ENCODE measurements at places on chromosomes 3 and 15.
A peak's percentile ranks its signal among the peaks of the same experiment; 100 is the strongest.

DNA sequence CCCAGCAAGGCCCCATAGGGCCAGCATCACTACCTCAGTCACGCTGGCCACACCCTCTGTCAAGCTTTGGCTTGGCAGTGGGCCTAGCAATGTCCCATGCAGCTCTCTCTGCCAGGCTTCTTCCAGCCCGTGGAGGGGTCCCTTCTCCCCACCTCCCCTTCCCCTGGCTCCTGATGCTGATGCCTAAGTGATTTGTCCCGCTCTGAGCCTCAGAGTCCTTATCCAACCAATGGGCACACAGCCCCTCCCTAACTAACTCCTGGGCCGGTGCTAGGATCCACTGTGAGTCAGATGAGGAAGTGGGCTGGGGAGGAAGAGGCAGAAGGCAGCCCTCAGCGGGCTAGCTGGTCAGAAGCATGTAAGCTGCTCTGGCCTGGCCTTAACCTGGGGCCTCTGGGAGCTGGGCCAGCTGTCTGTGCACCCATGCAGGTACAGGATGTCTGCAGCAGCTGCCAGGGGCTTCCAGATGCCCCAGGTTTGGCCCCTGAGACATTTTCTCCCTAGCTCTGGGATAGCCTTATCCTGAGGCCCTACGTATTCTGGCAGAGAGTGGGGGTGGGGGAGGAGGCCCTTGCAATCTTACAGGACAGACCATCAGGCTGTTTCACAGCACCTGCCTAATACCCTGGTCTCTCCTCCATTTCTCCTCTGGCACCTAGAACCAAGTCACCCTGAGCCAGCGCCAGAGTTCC, 740 bp upstream of the ZBTB47 start:
- peak; percentile 20 for DNase-seq

DNA sequence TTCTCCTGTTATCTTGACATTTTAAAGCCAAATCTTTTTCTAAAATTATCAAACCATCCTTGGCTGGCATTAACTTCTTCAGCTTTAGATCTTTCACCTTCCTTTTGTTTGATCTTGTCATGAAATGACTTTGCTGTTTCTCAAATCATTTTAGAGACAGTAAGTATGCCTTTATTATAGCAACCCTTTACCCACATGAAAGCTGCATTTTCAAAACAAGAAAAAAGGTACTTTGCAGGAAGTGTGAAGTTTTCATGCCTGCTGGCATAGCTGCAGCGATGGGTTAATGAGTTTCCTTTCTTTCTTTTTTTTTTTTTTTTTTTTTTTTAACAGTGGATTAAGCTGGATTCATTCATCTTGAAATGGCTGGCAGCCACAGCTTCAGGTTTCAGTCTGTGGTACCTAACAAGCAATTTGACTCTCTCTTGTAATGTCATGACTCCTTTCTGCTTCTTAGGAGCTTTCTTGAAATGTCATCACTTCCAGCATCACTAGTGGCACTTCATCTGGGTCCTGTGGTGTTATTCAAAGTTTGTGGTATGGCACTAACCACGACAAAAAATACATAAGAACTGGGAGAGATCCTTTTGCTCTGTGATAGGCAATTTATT, 18.8 kb downstream of the SLC25A26 start:
- peak; percentile 57 for DNase-seq

- no peak for DNase-seq
Measured at GRCh38 chr3:186895406-186895805, 34.9 kb upstream of the ST6GAL1 start.

DNA sequence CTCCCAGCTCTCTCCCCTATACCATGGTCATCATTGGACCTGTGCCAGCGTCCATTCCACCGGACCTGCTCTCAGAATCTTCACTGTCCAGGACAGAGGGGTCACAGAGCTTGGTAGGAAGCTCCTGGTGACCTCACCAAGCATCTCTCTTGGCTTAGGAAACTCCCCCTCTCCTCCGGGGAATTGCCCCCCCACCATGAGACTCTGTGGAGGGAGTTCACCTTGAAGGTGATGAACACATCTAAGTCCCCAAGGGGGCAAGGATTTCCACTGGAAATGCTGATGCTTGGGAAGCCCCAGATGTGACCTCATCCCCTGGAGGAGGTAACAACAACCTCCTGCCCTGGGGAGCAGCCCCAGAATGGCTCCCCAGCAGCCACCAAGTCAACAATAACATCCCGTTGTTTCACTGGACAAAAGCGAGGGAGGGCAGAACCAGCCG, 3.2 kb downstream of the SEMA7A start:
- no peak for DNase-seq

- DNase-seq, result no peak
Measured at GRCh38 chr15:78620527-78621421, at the start of gene CHRNA3. Gene CHRNA3, minus strand, starts transcription at chr15:78620996. Its CDS starts 202 bp downstream, at chr15:78620794.

DNA sequence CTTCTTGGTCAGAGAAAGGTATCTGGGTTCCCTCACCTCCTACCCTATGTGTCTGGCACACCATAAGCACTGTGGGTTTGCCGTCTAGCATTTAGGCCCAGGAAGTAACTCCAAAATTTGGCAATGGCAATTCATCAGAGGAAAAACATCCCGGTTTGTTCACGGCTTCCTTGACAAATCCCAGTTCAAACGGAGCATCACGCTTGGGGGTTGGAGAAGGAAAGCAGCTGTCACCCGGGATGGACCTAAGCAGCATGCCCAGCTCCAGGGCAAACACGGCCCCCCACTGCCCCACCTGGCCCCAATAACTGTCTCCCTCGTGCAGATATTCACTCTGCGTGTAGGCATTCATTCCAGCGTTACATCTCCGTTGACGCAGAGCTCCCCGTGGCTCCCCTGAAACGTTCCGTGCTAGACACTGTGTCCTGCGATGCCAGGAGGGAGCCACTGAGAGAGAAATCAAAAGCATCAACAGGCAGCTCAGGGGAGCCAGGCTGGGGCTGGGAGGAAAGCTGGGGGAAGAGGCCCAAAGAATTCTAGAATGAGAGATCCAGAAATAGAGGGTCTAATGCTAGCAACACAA, 41.4 kb downstream of the NTRK3 start:
- DNase-seq, result no peak

DNA sequence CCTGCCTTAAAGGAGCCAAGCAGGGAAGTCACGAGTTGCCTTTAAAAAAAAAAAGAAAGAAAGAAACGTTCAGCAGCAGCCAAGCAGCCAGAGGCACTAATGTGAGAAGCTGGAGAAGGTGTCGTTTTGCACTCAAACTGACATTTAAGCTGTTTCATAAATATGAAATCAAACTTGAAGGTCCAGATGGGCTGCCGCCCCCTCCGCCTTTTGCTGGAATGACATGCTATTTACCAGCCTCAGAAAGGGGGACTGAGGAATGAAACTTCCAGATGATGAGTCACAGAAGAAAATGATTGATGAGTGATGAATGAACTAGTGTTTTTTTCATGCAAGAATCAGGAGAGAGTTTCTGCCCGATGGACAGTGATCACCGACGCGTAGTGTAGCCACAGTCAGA, 396.8 kb downstream of the IGSF11 start:
- no peak for DNase-seq

GRCh38 chr3:134197681-134198261, 52.9 kb downstream of the RYK start:
- peak; percentile 65 for DNase-seq

GRCh38 chr15:70617911-70618287, 145.5 kb downstream of the UACA start:
- no peak for DNase-seq

GRCh38 chr3:87732294-87732693, 326.5 kb downstream of the CGGBP1 start:
- no peak for DNase-seq

GRCh38 chr3:149442043-149442442, 32.5 kb upstream of the TM4SF4 start:
- DNase-seq, result no peak

- no peak for DNase-seq
Measured at GRCh38 chr3:141308588-141309218, 59.6 kb upstream of the ZBTB38 start.

- no peak for DNase-seq
Measured at GRCh38 chr15:76064375-76064774, 4.6 kb downstream of the TMEM266 start.

DNA sequence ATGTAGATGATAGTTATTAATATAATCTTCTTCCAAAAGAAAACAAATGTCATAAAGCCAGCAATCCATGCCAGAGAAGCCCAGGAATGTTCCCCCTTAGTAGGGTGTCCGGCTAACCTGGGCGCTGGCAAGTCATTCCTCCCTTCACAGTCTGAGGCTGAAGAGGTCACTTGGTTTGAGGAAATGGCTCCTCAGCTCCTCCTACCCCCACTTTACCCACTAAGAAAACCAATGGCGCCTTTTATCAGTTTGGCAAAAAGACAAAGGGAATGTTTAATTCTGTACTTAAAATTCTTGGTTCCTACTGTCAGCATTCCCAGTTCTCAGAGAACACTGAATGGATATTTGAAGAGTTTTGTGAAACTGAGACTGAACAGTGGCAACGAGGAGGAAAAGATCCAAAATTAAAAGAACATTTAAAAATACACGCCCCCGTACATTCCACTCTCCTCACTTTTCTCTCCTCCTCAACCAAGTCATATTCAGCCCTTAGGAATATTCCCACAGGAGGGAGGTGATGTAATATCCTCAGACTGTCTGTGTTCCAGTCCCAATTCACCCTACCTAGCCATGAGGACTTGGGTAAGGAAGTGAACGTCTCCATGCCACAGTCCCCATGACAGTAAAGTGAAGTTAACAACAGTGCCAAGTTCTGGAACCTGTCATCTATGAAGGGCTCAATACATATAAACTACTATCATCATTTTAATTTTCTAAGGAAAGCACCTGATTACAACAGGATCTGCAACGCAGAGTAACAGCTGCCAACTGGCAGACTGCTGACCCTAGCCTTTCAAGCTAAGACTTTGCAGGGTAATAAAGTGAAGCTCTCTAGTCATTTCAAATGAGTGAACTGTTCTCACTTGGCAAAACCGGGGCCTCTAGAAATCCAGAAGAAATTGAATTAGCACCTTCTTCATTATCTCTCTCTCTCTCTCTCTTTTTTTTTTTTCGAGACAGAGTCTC, 234.5 kb upstream of the ICE2 start:
- DNase-seq, result no peak

- DNase-seq, result no peak
Measured at GRCh38 chr3:170346481-170347392, 10.8 kb upstream of the SKIL start.

GRCh38 chr3:118991775-118992174, 42.9 kb downstream of the IGSF11 start:
- DNase-seq, result no peak

- DNase-seq, result peak; percentile 23
Measured at GRCh38 chr3:94071713-94072284, 8.9 kb downstream of the NSUN3 start.

- no peak for DNase-seq
Measured at GRCh38 chr3:72176537-72177041, 391.6 kb upstream of the PROK2 start.

GRCh38 chr3:110456438-110457138, 615.0 kb upstream of the NECTIN3 start:
- no peak for DNase-seq

GRCh38 chr15:99424131-99424571, 141.6 kb upstream of the MEF2A start:
- DNase-seq, result no peak

- no peak for DNase-seq
Measured at GRCh38 chr15:39404767-39405181, 176.1 kb upstream of the THBS1 start.

- no peak for DNase-seq
Measured at GRCh38 chr3:98901119-98901391, 440 bp downstream of the DCBLD2 start.

- no peak for DNase-seq
Measured at GRCh38 chr3:22098021-22098420, 347.0 kb upstream of the ZNF385D start.

DNA sequence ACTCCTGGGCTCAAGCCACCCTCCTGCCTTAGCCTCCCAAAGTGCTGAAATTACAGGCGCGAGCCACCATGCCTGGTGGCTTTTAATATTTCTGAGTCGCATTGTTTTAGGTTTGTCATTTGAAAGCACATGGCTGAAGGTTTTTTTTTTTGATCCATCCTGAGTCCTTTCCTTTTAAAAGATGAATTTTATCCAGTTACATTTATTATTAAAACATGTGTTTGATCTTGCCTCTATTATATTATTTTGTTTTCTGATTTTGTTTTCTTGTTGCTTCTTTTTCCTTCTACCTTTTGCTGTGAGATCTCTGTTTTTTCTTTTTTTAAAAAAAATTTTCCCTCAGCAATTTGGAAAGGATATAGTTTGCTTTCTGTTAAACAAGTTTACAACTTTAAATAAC, 76.4 kb downstream of the SCN5A start:
- DNase-seq, result no peak

DNA sequence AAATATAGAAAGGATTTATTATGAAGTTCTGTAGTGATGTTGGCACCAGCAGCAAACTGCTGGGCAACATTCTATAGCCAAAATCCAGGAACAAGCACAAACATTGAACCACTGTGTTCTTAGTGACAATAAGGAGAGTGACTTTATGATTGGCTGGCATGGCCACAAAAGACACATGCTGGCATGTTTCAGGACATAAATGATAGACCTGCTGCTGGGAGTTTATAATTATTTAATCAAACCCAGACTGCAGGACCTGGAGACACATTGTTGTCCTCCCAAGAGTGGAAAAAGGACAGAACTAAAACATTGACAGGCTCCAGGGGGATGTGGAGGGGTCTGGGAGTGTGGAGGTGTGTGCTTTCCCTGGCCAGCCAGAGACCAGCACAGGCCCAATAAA, 255.3 kb upstream of the LRTM1 start:
- DNase-seq, result no peak

DNA sequence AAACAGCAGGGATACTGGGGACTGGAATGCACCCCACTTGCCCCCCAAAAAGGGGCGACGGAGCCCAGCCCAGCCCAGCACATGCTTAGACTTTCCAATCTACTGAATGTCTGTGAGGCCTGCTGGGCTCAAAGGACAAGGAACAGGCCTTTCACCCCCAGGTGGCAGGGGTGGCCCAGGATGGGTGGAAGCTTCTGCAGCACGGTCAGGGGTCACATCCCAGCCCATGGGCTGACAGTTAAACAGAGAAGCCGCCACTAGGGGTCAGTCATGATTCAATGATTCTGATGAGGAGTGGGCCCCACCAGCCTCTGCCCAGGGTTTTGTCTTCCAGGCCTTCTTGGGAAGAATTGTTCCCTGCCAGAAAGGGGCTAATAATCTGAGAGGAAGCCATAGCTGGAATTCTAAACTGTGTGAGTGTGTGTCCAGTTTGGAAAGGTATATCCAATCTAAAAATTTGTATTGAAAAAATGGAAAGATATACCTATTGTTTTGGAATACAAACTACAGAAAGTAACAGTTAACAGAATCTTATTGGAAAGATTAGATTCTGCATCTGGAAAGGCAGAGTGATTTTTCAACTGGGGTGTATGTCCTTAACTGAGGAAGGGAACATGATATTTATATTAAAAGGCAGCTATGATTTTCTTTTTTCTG, 2.2 kb downstream of the CHRNB4 start:
- peak; percentile 58 for DNase-seq

DNA sequence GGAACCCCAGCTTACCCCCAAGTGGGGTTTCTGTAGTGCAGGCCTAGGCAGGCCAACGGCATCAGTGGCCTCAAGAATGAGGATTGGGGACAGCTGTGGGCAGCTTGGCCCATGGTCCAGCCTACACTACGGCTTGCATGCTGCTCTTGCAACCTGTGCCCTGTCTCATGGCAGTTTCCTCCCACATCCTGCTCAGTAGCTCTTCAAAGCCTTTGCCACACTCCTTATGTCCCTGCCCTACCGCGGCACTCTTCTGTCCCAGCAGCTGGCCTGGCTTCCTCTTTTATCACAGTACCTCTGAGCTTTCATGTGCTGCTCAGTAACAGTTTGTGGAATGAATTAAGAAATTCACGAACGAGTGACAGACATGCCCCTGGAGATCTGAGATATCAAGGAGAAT, 431.0 kb downstream of the EPHB1 start:
- no peak for DNase-seq

GRCh38 chr3:108936924-108937689, 16.6 kb downstream of the GUCA1C start:
- DNase-seq, result no peak
